Retina (tissue), 1 donor: ENCODE measurements at places on chromosomes 12 and 14.

DNA sequence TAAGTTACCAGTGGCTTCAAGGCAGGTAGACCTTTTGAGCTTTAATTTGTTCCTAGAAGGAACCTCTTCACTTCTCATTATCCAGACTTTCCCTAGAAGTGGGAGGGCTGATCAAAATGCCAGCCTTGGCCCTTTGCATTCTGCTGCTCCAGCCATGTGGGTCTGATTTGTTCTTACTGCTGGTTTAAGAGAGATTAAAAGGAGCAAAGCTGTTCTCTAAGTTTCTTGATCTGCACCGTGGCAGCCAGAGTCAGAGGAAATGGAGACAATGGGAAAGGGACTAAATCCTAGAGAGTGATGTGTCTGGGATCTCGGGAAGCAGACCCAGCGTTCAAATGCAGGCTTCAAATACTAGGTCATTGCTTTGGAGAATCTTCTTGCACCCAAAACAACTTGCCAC lies 759.7 kb downstream of the DIO2 start:
- DNase-seq: no peak

- DNase-seq: no peak
Measured at GRCh38 chr12:68350753-68351152, 18.6 kb upstream of the MDM1 start.

DNA sequence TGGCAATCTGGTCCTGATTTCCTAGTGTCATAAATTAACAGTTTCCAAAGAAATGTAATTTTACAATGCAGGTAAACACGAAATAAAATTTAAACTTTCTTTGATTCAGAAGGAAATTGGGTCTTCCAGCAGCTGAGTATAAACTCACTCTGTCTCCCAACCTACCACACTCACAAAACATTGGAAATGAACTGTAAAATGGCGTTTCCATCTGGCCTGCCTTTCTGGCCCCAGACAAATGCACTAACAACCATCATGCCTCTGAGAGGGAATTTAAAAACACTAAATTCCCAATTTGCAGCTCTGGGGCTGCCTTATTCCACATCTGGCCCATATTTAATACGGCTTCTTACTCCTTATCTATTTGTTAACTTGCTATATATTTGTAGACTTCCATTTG lies 19.3 kb downstream of the ATP2B1 start:
- no peak for DNase-seq

GRCh38 chr14:53630336-53630735 lies 326.3 kb downstream of the BMP4 start:
- DNase-seq: peak; percentile 32

- no peak for DNase-seq
Measured at GRCh38 chr14:21090194-21090939, 8.1 kb downstream of the ZNF219 start.

GRCh38 chr12:32270818-32271710 lies 128.3 kb upstream of the FGD4 start:
- peak; percentile 32 for DNase-seq

GRCh38 chr12:65814038-65814437 lies 10.2 kb upstream of the HMGA2 start:
- DNase-seq: no peak
